Right forelimb (tissue), 1 donor: ENCODE measurements at places on chromosomes 16 and 17.

GRCh38 chr17:53150101-53150698, 672.5 kb upstream of the KIF2B start:
- DNase-seq = no peak

DNA sequence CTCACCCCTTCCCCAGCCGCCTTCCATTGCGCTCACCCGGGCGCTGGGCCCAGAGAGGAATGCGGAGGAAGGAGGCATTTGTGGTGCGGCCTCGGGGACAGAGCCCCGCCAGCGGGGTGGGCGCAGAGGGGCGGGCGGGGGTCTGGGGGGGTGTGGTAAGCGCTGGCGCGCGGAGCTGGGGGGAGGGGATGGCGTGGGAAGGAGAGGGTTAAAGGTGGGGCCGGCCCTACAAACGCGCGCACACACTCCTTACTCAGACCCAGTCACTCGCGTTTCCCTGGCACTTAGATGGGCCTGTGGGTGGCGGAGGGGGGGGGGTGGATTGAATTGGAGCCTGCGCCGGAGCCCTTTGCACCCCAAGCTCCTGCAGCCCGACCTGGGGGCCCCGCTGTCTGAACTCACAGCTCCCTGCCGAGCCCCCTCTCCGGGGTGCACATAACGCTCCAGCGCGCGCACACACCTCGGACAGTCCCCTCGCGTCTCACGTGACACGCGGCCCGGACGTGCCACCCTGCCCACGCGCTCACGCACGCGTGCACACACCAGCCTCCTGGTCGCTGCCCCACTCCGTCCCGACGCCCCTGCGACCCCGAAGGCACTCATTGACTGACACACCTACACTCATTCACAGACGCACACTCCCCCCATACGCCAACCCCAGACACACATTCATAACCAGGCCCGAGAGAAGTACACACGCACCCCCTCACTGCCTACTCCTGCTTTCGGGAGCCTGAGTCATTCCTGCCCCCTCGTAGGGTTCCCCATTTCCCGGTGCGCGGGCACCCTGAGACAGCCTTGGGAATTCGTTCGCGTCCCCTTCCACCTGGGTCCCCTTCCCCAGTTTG, 844 bp downstream of the TBKBP1 start:
- DNase-seq = no peak

GRCh38 chr16:4377573-4378154, 6.0 kb downstream of the VASN start:
- DNase-seq = no peak

GRCh38 chr17:8692916-8693315, 51.7 kb downstream of the CCDC42 start:
- DNase-seq = no peak

DNA sequence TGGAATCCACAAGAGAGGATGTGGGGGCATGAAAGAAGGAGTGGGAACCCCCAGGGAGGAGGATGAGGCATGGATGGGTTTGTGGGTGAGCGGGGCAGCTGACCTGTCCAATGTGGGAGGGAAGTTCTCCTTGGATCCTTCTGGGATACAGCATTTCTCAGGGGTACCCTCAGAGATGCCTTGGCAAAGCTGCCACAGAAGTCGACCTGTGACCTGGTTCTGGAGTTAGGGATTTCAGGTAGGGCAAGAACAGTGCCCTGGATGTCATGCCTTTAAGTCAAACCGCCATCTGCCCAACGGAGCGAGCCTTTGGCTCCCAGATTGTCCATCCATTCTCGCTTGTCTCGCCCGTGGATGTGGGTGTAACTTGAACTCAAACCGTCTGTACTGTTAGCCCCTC, 30.0 kb downstream of the WSCD1 start:
- no peak for DNase-seq

GRCh38 chr17:78613416-78613815, 36.2 kb upstream of the DNAH17 start:
- DNase-seq = no peak

DNA sequence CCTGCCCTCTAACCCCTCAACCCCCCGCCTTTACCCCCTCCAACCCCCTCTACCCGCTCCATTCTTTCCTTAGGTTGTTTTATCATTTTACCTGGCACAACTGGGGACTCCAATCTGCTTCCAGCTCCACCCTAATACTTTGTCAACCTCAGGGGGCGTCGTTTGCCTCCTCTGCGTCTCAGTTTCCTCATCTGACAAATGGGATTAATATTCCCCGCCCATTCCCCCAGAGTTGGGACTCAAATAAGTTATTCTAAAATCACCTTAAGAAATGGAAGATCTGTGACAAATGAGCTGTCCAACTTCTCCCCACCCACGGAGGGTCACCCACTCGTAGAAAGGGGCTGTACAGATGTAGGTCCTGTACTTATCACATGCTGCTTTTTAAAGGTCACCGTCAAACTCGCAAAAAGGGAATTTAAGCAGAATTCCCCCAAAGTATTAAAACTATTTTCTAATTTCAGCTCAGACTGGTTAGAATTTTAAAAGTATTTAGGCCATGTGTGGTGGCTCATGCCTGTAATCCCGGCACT, 40.6 kb upstream of the CPNE2 start:
- DNase-seq = no peak

- no peak for DNase-seq
Observed at GRCh38 chr16:1791256-1791942, 2.1 kb downstream of the IGFALS start.

DNA sequence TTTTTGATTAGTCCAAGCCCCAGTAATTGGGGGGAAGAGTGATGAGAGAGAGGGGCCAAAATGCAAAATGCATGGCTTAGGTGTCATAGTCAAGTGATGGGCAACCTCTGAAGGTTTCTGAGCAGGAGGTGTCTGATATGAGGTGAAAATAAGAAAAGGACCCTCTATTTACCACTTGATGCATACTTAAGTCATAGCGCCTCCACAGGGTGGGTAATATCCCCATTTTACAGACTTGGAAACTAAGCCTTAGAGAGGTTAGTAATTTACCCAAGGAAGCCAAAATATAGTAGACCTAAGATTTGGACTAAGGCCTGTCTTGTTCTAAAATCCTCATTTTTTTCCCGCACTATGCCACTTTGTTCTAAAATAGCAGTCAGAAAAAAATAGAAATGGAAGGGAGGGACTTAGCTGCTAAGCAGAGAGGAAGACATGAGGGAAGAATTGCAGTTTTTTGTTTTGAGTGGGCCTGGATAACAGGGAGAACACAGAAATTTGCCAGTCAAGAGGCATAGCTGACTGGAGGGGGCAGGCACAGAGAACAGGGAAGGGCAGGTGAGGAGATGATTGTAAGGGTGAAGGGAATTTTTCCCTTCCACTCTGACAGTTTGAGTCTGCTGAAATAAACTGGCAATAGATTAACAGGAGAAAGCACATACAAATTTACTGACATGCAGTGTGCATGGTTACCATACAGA, 2.3 kb upstream of the GRB2 start:
- DNase-seq = no peak

- DNase-seq = no peak
Observed at GRCh38 chr17:56978441-56979090, 635 bp downstream of the SCPEP1 start.

GRCh38 chr17:78920528-78920927, 4.7 kb downstream of the TIMP2 start:
- DNase-seq = no peak

GRCh38 chr17:66462010-66462409, 159.6 kb downstream of the PRKCA start:
- DNase-seq = no peak
